Activated T-helper 1 cell treated with anti-CD3 and anti-CD28 coated beads, Interleukin-12 subunit alpha, Interleukin-12 subunit beta, Interleukin-2, Interleukin-4 antibody, amounts not matched to agents 30 ng/mL and 10 ng/mL and 1 ng/mL, durations not matched to agents 14 hours and 24 hours and 36 hours (primary cell): ENCODE measurements at places on chromosomes 3 and 15.

- no peak for DNase-seq
These were observed 37.6 kb downstream of the ADAMTS9 start for GRCh38 chr3:64650096-64650622.

DNA sequence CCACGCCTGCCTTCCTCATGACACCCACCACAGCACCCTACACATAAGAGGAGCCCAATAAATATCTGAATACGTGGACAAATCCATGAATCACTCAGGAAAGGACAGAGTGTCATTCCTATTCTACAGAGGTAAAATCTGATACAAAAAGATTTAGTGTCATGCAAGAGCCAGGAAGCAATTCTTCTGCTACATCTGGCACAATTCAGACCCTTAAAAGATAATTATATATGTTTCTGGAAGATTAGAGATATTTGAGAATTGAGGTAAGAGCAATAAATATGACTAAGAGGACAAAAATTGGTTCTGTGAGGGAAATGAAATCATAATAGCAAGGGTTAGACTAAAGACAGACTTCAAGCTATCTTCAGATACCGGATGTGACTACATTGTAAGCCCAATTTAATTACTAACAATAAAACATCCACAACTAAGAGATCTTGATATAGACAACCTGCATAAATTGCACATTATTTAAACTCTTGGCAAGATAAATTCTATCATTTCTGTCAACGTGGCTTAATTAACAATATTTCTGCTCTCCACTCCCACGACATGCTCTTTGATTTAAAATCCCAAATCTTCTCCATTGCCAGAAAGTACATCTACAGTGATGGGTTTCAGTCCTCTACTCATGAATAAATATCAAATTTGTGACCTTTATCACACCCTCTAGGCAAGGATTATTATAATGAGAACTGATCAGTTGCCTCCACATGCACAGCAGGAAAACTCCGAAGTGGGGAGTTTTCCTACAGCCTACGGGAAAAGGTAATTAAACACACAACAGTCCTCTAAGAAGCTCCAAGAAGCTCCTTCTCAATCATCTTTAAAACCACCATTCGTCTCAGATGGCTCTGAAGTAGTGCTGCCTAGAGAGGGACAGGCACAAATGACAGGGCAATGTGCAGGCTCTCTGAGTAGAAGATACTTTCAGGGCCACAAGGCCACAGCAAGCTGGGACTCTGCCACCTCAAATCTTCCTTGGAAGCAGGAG, 32.6 kb downstream of the MB21D2 start:
- DNase-seq: no peak

GRCh38 chr3:133238015-133238414, 161.8 kb upstream of the BFSP2 start:
- DNase-seq: no peak

GRCh38 chr15:50116477-50116876, 2.6 kb downstream of the ATP8B4 start:
- no peak for DNase-seq

- DNase-seq: no peak
These were observed 17.4 kb upstream of the ZNF609 start for GRCh38 chr15:64443016-64443415.

- DNase-seq: no peak
These were observed 109.8 kb downstream of the BBX start for GRCh38 chr3:107632576-107632975.

GRCh38 chr15:94375997-94376396, 144.6 kb downstream of the MCTP2 start:
- no peak for DNase-seq

DNA sequence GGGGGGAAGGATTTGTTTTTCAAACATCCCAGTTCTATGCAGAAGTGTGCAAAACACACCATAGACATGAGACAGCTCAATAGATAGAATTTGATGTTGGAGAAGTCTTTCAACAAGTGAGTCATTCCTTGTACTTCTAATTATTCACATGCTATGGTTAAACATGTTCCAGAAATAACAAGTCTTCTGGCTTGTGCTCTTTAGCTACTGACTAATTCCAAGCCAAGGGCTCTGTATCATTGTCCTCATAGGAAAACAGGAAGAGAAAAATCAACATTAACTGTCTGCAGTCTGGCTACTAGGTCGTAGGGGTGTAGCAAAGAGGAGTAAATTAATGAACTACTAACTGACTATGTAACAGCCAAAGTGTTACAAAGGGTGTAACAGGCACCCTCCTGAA, 25.8 kb downstream of the LDHAL6B start:
- no peak for DNase-seq

DNA sequence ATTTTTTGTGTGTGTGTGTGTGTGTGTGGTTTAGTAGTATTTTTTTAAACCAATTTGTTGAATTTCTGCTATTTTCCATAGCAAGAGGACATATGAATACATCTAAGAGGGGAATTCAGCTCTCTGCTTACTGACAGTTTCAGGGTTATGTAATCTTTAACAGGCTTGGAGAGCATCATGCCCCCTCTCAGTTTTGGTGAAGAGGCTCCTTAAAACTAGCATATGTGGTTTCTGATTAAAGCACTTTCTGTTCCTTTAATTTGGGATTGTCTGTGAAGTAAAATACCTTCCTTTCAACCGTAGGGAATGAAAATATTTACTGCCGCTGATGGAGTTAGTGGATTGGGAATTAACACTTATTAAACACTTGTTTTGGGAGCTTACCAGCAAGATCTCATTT, 19.4 kb upstream of the NFKBIZ start:
- DNase-seq: no peak

DNA sequence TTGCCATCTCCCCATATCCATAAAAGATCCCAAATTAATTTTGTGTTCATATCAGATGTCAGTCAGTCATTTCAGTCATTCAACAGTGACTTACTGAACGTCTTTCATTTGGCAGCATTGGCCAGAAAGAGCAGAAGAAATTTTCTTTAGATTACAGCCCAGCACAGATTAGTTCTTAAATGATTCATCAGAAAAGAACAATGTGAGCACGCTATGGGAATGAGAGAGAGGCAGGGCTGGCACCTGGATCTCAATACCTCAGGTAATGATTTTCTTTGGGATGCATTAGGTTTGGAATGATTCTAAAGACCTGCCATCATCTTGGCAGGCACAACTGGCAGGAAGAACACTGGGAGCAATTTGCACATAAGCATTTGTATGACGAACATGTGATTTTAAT, 41.6 kb downstream of the FBN1 start:
- DNase-seq: no peak

DNA sequence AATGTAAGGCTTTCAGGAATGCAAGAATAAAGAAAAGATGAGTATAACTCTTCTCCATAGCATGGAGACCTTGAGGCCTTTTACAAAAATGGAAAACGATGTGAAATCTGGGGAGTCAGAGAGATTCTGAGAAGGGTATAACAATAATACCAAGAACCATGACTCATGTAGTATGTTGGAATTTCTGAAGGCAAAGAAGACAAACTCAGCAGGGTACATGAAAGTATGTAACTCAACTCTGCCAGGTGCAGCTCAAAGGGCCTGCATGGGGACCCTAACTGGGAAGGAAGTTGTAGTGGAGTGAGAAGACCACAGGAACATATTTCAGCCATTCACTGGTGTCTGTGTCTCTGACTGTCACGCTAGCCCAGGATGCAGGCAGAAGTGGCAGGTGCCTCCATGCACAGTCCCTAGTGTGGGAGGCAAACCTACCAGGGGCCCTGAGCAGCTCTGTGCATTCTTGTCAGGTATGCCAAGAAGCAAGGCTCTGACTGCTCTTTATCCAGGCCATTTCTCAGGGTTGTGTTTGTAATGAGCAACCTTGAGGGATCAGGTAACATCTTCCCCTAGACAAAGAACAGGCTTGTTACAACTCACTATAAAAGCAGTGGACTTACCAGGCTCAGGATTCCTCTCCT, 57.2 kb downstream of the GPR156 start:
- DNase-seq: no peak

DNA sequence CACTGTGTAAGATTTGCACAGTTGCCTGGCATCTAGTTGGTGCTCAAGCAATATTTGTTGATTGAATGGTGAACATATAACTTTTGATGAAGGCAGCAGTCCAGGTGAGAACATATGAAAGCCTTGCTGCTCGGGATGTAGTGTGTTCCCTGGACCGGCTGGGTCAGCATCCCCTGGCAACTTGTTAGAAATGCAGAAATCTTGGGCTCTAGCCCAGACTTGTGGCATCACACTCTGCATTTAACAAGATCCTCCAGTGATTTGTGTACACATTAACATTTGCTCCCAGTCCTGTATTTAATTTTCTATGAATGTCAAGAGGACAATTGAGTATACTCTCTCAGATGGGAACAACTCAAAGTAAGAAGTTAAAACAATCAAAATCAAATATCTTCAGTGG, 69.0 kb upstream of the SAMMSON start:
- no peak for DNase-seq

DNA sequence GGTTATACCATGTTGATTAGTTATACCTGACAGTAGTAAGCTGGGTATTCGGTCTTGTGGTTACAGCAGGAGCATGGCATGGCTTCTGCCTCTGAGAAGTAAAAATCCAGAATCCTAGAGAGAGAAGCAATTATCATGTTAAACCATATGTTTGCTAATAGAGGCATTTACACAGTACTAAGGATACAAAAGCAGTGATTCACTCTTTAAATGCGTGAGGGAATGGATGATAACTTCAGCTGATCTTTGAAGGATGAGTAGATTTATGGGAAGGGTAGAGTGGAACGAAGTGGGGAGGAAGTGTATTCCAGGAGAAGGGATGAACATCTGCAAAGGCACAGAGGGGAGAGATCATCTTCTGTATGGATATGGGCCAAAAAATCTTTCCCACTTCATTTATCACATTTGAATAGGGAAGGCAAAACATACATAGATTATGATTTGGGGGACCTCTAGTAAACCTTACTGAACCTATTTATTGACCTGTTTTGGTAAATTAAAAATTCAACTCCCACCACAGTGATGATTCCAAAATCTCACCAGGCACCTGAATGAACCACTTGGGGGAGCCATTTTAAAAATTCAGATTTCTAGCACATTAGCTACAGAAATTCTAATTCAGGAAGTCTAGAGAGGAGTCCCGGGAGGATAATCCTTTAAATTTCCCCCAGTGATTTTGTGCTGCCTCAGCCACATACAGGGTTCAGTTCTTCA, 35.1 kb downstream of the IGSF10 start:
- DNase-seq: no peak

DNA sequence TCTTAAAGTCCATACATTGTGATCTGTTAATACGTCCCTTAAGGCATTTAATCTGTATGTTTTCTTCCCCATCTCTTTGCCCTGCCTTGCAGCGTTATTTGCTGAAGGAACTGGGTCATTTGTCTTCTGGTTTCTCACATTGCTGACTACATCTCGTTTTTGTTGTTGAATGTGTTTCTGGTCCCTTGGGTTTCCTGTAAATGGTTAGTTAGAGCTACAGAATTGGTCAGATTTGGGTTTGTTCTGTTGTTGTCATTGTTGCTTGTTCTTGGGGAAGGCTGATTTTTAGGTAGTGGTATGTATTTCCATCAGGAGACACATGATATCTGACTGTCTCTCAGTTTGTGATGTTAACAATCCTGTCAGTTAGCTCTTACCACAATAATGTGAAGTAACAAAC, 27.0 kb upstream of the ITPKA start:
- no peak for DNase-seq

DNA sequence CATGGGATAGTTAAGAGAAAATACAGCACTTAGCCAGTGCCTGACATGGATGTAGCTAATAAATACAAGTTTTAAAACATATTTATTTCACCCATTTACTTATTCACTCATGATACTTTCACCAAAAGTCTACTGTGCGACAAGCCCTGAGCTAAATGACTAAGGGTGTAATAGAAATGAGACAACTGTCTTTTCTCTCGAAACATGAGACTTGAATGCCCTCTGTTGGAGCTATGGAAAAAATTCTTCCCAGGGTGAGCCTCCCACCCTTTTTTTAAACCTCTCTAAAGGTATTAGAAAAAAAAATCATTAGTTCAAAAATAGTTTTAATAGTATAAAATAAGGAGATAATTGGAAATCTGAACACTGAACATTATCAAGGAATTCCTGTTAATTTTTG, 24.3 kb upstream of the RPL14 start:
- no peak for DNase-seq

GRCh38 chr3:153042088-153042487, 119.9 kb upstream of the RAP2B start:
- no peak for DNase-seq

DNA sequence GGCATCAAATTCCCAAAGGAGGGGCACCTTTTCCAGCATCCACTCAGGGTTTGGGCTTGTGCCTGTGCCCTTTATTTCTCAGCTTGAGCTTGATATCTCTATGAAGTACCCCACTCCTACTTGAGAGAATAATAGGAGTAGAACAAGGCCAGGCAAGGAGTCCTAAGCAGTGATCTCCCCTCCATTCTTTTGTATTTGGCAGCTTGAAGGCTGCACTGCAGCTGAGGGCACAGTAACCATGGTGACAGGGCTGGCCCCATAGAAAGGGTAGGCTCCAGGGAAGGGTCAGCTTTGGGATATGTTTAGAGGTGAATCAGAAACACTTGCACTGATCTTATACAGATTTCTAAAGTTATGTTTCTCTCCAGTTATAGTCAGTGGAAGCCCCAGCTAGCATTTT, 145.4 kb upstream of the SLC24A5 start:
- DNase-seq: no peak

GRCh38 chr3:178393146-178393545, 143.1 kb upstream of the KCNMB2 start:
- no peak for DNase-seq

- no peak for DNase-seq
These were observed 20.8 kb downstream of the MRPS25 start for GRCh38 chr3:15044326-15044725.

GRCh38 chr15:67753891-67754290, 71.4 kb upstream of the SKOR1 start:
- DNase-seq: no peak

DNA sequence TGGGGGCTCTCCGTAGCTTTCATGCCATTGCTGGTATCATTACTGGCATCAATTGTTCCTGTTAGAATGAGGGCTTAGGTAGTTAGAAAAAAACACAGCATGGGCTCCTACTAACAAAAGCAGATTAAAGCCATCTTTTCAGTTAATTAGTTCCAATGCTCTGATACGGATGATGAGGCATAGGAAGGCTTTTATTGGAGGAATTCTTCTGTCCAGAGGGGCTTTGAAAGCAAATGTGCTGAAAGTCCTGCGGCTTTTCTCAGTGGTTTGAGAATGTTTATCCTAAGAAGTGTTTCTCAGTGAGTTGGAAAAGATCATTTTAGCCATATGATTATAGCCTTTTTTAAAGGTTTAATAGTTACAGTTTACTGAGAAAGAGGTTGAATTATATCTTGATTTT, 198.5 kb downstream of the THSD4 start:
- no peak for DNase-seq

GRCh38 chr3:49804141-49805041, 1.3 kb downstream of the INKA1 start:
- DNase-seq: no peak

GRCh38 chr15:45892182-45892581, 257.4 kb downstream of the SQOR start:
- DNase-seq: no peak
